ENCODE measurements at places on chromosomes 6 and 20.

DNA sequence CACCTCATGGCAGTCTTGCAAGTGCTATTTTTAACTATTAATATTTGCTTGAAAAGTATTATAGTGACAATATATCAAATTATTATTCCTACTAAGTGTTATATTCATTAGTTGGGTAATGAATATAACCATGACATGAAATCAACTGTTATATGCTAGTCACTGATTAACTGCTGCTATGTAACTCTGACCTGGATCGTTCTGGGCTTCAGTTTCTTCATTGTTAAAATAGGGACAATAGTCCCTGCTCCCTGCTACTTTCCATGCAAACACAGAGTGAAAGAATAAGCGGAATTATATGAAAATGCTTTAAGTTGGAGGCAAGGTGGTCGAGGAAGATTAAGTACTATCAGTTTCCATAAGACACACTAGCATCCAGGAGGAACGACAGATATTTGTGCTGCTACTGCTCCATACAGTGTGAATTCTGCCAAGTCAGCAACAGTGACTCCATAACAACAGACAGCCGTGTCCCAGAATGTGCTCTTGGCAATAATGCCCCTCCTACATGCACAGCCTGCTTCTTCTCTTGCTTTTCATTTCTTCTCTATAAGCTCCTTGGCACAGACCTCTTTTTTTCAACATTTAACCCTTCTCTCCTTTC, 107.2 kb downstream of the CHD6 start:
- DNase-seq, result no peak

DNA sequence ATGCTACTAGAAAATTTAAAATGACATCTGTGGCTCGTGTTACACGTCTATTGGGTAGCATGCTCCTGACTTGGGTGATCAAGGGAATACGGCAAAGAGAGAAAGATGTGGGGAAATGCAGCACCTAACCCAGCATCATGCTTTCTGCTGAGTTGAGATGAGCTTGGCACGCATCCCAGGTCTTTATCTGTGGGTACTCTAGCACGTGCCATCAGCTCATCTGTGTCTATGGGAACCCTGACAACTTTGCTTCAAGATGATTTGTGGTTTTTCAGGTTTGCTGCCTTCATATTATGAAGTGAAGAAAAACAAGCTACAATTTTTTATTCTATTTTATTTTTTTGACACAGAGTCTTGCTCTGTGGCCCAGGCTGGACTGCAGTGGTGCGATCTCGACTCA, 21.0 kb downstream of the RNASET2 start:
- no peak for DNase-seq

DNA sequence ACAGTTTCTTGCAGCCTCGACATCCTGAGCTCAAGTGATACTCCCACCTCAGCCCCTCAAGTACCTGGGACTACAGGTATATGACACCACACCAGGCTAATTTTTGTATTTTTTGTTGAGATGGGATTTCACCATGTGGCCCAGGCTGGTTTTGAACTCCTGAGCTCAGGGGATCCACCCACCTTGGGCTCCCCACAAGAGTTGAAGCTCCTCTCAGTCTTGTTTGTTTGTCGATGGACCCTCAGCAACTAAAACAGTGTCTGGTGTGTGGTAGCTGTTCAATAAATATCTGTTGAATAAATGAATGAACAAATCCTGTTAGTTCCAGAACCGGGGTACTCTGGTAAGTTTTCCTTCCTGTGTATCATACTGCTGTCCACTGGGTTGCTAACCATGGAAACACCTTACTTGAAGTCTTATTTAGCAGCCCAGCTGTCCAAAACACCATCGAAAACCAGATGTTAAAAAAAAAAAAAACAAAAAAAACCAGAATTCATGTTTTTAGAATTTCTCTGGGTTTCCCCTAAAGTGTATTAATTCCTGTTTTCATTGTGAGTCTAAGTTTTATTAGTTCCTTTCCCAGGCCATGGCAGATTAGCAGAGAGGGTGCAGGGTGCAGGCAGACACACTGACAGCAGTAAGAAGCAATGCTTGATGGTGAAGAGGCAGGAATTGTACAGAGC, 7.8 kb upstream of the EZR start:
- DNase-seq, result no peak

- DNase-seq, result no peak
Observed at GRCh38 chr20:44020406-44021148, 105.9 kb downstream of the TOX2 start.

DNA sequence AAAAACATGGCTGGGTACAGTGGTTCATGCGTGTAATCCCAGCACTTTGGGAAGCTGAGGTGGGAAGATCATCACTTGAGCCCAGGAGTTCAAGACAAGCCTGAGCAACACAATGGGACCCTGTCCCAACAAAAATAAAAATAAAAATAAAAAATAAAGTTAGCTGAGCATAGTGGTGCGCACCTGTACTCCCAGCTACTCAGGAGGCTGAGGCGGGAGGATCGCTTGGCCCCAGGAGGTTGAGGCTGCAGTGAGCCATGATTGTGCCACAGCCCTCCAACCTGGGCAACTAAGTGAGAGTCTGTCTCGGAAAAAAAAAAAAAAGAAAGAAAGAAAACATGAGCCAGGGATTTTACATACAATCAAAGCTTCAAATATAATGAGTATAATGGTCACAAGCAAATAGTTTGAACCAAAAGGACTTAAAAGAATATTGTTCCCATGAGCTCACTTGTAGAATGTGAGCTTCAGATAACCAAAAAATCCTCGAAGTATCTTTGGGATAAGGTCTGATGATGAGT, 31.1 kb downstream of the RANBP9 start:
- no peak for DNase-seq

DNA sequence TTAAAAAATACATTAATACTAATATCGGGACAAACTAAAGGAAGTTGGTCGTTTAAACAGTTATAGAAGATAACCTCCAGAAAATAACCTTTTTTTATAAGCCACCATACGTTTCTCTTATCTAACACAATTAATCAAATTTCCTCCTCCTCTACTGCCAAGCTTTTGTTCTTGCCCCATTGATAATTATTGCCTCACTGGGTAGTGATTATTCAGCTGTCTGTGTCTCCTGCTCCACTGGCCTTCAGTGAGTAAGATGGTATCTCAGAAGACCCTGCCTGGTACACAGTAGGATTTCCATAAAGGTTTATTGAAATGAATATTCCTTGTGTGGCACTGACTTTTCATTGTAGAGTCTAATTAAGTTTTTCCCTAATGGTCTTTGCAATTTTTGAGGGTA, 165.5 kb upstream of the SCGN start:
- no peak for DNase-seq

DNA sequence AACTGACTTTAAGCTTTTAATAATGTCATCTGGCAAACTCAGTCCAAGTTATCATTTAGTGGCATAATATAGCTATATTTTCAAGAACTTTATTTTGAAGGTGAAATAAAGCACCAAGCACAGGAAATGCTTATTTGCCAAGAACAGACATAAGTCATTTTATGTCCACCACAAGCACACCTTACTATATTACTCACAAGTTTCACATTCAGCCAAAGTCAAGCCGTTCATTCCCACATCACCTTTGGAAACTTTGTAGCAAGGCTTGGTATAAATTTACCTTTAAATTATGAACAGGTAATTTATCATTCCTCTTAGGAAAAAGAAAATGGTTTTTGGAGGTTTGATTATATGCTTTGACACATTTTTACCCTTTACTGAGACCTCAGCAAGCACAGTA, 236.8 kb upstream of the FKBP1C start:
- DNase-seq, result no peak

DNA sequence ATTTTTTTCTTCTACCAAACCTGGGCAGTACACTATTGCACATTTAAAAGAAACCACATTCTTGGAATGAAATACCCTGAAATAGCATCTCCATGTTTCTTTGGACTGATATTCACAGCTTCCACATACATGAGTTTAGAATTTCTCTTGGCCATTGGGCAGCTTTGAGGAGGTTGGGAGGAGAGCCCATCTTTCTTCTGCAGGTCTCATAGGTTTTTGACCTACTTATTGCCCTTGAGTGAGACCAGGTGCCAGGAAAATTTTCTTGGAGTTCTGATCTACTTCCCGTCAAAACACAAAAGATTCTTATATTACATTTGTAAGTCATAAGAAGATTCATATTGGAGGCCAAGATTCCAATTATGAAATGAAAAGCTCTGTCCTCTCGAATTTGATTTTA, 212.0 kb downstream of the IBTK start:
- no peak for DNase-seq

GRCh38 chr20:11032611-11033010, 358.8 kb upstream of the JAG1 start:
- DNase-seq, result no peak

GRCh38 chr6:11151488-11151887, 40.0 kb upstream of the ERVFRD-1 start:
- no peak for DNase-seq

GRCh38 chr20:33503564-33503963, 13.7 kb downstream of the CBFA2T2 start:
- DNase-seq, result no peak

GRCh38 chr20:50982363-50982762, 23.7 kb downstream of the MOCS3 start:
- peak; percentile 95 for DNase-seq

- DNase-seq, result no peak
Observed at GRCh38 chr6:45513213-45513618, 135.5 kb upstream of the SUPT3H start.

DNA sequence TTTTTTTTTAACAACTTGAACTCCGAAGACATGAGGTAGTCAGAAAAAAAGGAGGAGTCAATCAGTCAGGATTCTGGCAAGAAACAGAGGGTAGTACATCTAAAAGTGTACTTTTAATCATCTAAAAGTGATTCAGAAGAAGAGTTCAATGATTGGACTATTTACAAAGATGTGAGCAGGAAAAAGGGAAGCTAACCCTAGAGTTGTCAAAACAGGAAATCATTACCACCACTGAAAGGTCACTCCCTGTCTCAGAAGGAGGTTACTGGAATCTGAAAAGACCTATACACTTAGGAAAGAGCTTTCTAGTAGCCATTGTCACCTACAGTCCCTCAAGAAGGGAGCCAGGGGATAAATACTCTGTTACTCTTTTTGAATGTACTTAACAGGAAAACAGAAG, 16.7 kb upstream of the LMBRD1 start:
- no peak for DNase-seq

DNA sequence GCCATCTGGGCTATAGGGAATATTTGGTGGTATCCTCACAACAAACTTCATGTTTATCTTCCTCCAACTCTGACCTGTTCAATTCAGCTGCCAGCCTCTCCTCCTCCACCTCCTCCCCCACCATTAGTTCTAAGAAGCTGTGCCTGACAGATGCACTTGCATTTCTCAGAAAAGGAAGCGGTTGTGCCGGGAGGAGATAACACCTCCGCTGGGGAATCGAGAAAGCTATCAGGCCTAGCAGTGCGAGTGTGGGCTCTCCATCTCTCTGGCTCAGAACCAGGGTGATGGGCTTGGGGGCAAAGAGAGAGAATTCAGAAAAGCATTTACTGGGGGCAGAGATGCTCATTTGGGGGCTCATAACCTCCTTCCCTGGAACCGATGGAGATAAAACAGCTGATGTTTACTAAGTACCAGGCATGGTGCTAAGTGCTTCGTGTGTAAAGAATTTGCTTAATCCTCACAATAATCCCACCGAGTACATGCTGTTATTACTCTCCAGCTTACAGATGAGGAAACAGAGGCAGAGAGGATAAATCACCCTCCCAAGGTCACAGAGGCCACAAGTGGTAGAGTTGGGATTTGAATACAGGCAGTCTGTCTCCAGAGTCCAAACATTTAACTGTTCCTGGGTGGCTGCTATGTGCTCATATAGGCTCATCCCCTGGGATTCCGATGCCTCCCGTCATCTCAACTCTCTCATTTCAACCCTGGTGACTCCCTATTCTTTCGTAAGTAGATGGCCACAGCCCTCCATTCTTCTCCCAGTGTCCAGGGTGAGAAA, 38.3 kb downstream of the COX4I2 start:
- DNase-seq, result peak; percentile 46

- DNase-seq, result no peak
Observed at GRCh38 chr6:39964530-39964929, 30.3 kb upstream of the MOCS1 start.

DNA sequence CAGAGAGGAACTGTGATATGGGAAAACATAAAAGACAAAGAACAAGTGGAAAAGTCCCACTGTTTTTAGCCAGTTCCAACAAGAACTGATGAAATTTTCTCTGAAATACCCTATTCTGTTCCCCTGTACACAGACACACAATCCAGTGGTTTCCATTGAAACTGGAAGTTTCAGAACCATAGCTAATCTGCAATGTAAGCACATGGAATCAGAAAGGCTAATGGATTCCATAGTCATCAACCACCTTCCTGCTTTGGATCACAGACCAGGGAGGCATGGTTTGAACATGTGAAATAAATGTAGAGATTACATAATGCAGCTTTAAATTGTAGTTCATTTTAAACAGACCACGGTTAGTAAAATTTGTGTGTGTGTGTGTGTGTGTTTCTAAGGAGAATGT, 242.1 kb downstream of the GJA1 start:
- DNase-seq, result no peak

GRCh38 chr6:152453421-152453820, 183.7 kb downstream of the SYNE1 start:
- no peak for DNase-seq

DNA sequence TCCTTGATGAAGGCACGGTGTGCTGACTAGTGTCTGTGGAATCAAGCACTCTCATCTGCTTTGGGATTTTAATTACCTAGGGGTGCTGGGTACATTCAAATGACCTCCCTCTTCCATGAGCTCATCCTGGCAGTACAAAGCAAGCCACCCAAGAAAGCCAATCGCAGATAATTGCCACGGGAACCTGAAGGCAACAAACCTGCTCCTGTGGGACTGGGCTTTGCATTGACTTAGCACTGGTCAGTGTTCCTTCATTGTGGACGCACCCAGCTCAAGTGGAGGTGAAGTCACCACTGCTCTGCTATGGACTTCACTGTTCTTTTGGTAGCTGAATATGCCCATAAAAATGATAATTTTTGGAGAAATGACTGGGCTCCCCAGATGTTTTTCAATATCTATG, 261.6 kb upstream of the FERMT1 start:
- DNase-seq, result no peak

DNA sequence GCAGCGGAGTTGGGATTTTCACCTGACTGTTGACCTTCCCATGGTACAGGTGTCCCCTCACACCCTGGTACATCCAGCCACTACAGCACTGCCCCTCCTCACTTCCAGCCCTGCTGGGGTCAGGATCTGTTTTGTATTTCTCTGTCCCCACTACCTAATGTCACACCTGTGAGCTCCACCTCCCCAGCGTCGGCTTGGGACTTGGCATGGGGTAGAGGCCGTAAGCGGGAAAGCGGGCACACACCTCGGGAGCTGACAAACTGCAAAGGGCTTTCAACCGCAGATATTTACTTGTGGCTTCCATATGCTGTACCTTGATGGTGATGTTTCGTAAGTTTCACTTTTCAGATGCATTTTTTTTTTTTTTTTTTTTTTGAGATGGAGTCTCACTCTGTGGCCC, 5.4 kb upstream of the CCN5 start:
- no peak for DNase-seq

All from RWPE1 (cell line).